ENCODE measurements at places on chromosomes 3 and 15.

- no peak for DNase-seq
Measured at GRCh38 chr3:129976286-129976685, 1.8 kb downstream of the TRH start.

DNA sequence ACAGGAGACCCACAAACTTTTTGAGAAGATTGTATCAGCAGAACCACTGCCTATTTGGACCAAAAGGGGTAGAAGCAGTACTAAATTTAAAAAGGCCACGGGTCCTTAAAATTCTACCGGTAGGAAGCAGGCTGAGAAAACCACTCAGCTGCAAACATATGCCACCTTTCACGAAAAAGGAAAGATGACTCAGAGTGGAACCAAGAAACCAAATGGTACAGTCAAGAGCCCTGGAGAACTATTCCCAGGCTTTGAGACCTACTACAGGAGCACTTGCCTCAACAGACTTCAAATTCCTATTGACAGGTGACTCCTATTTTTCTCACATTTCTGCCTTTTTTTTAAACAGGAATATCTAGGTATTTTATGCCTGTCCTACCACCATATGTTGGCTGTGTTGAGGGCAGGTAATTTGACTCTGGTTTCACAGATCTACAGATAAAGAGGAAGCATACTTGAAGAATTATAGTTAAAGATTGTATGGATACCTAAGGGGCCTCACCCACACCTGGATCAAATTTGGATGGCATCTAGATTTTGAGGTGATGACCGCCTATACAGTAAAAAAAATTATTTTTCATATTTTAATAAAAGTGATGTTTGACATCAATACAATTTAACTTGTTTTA, 10.1 kb downstream of the GOLIM4 start:
- DNase-seq, result no peak

GRCh38 chr3:96354742-96355141, 459.7 kb upstream of the EPHA6 start:
- DNase-seq, result no peak

GRCh38 chr3:172355836-172356235, 92.4 kb downstream of the GHSR start:
- DNase-seq, result no peak

GRCh38 chr15:77497942-77498361, 77.3 kb downstream of the HMG20A start:
- no peak for DNase-seq
